Cardiac ventricle fibroblast (primary cell): ENCODE measurements at places on chromosomes 11 and 22. TPM values are rescaled to one million over a fixed set of nuclear protein-coding genes. Genes with fewer than 3 reads are reported as not detected.

The HEPHL1 gene
- total RNA-seq: not detected in 2 replicates

The SLC25A45 gene
- 3.9 and 5.4 TPM in 2 replicates for total RNA-seq

The CRYBB3 gene
- total RNA-seq: not detected in 2 replicates

The PRRG4 gene
- 0.05 and 0.06 TPM in 2 replicates for total RNA-seq

The OR52I1 gene
- not detected in 2 replicates for total RNA-seq

The OR8K3 gene
- total RNA-seq: not detected in 2 replicates

The ACCS gene
- 7.9 and 18.2 TPM in 2 replicates for total RNA-seq

The PATE2 gene
- total RNA-seq: 0.44 TPM in 1 of 2 replicates, not detected in the other

The C1QTNF5 gene
- 28.5 and 36.9 TPM in 2 replicates for total RNA-seq

The TPBGL gene
- total RNA-seq: 1.2 and 1.8 TPM in 2 replicates

The FXYD2 gene
- total RNA-seq: 0.34 TPM in 1 of 2 replicates, not detected in the other

The OR4S1 gene
- not detected in 2 replicates for total RNA-seq

The ZNF214 gene
- 1.00 and 2.0 TPM in 2 replicates for total RNA-seq

The ASCL2 gene
- total RNA-seq: not detected in 2 replicates
